Retina (tissue), 1 donor: ENCODE measurements at places on chromosomes 16 and 17.

GRCh38 chr17:71628306-71628705, 492.5 kb upstream of the SOX9 start:
- no peak for DNase-seq

GRCh38 chr16:11604783-11605563, 18.3 kb upstream of the LITAF start:
- no peak for DNase-seq

GRCh38 chr16:66605177-66605978, 874 bp downstream of the CMTM3 start:
- DNase-seq = no peak

DNA sequence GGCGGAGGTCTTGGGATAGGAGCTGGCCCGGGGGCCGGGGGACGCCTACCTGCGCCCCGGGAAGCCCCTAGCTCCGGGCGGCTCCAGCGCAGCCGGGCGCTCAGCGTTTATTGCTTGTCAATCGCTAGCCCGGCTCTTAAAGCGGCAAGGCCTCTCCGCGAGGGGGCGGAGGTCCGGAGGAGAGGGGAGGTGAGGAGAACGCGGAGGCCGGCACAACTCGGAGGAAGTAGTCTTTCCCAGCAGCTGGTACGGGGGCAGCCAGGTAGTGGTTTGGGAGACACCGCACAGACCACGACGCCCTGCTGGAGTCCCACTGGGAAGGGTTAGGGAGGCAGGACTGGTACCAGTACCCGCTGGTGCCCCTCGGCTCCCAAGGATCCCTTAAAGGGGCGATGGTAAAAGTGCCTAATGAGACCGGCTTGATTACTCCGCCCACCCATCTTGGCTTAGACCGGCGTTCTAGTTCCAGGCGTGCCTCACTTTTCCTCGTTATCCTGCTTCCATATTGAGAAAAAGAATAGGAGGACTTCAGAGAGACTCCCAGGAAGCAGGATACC, at the start of gene MPP2:
MPP2 (minus strand) TSS at position 112 of the 557 bp plus-strand sequence. CDS start 3,076 bp downstream, outside the sequence.
- peak; percentile 98 for DNase-seq

- no peak for DNase-seq
These were observed 29.2 kb upstream of the LITAF start for GRCh38 chr16:11615748-11616447.

GRCh38 chr16:60703096-60703495, 1333.1 kb downstream of the CDH8 start:
- no peak for DNase-seq

DNA sequence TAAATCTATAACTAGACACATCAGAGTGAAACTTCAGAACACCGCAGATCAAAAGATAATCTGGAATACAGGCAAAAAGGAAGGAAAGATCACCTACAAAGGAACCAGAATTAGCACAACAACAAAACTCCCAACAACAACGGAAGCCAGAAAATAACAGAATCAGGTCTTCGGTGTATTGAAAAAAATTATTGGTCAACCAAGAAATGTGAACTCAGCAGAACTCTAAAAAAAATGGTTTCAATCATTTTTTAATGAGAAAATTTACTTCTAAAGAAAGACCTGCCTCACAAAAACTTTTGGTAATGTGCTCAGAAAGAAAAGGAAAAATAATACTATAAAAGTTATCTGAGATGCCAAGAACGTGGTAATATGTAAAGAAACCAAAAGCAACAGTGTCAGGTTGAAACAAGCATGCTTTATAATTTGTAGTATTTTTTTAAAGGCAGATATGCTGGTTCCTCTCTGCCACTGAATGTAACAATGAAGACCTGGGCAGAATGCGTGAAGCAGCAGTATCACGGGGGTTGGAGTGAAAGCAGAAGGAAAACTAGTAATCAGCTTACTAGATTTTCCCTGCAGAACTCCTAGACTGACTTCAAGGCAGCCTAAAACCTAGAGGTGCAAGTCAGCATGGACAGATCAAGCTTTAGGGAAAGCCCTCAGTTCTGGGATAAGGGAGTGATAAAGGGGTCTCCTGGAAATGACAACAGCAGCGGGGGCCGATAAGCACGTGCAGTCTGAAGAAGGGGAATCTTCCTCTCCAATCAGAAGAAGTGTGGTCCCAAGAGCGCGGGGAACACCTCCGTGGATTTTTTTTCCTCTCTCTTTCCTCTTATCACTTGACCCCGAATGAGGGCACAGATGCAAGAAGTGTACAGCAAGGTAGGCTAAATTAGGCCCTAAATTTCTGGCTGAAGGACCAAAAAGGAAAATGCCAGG, 80.9 kb upstream of the TEKT1 start:
- DNase-seq = no peak

DNA sequence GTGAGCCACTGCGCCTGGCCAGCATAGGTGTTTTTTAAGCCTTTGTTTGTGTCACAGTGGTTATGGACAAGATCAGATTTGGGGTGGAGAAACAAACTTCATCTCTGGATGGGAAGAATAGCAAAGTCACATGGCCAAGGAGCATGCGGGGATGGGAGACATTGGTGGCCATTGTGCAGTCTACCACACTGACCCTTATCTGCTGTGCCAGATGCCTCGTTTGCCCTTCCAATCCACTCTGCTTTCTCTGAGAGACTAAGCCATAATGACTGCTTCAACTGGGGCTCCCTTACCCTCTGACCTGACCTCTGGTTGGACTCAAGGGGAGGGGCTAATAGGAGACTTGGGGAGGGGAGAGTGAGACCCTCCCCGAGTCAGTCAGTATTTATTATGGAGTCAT, 166.8 kb downstream of the PRKCB start:
- no peak for DNase-seq

DNA sequence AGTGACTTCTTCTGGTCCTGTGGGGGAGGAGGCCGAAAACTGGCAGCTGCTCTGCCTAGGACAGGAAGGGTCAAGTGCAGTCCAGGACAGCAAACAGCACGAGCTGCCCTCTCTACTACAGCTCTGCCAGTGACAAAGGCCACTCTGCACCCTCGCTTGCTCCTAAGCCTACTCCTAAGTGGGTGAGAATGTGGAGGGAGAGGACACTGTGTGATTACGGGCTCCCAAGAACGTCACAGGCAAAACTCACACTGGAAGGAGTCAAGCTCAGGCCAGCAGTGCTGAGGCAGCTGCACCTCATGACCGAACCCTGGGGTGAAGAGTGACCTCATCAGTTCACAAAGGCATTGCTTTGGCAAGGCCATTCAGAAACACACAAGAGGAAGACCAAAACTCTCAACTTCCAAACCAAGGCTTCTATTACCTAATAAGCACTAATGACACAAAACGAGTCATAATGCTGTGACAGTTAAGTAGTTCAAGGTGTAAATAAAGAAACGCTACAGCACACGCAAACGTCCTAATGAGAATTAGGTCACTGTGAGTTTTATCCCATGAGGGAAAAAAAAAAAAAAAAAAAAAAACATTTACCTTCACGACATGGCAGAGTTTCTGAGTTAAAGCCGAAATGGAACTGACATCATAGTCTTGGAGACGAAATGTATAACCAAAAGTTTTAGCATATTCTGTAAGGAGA, 35.1 kb downstream of the MARF1 start:
- DNase-seq = no peak

- no peak for DNase-seq
These were observed 827 bp downstream of the MPO start for GRCh38 chr17:58279736-58280479.

DNA sequence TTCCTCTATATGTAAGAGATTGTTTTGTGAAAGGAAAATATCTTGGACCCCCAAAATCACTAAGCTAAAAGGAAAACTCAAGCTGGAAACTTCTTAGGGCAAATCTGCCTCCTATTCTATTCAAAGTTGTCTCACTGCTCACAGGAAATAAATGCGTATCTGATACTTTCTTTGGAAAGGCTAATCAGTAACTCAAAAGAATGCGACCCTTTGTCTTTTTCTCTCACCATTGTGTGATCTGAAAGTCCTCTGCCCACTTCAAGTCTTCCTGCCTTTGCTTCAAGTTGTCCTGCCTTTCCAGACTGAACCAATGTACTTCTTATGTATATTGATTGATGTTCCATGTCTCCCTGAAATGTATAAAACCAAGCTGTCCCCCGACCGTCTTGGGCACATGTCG, 157.3 kb downstream of the KIF2B start:
- no peak for DNase-seq

- DNase-seq = peak; percentile 43
These were observed 341 bp downstream of the PCYT2 start for GRCh38 chr17:81910840-81911276.

- DNase-seq = no peak
These were observed 57.4 kb downstream of the EMP2 start for GRCh38 chr16:10522966-10523365.

GRCh38 chr16:971981-972315, 1.2 kb upstream of the LMF1 start:
- no peak for DNase-seq

GRCh38 chr17:40803617-40804082, 3.9 kb upstream of the KRT28 start:
- peak; percentile 83 for DNase-seq

GRCh38 chr16:79536958-79537357, 63.6 kb downstream of the MAF start:
- DNase-seq = no peak

- DNase-seq = no peak
These were observed 4.0 kb downstream of the PRSS54 start for GRCh38 chr16:58290861-58291260.

GRCh38 chr16:58533751-58534470, 18.6 kb downstream of the SETD6 start:
- no peak for DNase-seq

GRCh38 chr16:4703906-4704305, 10.5 kb downstream of the NUDT16L1 start:
- DNase-seq = no peak

DNA sequence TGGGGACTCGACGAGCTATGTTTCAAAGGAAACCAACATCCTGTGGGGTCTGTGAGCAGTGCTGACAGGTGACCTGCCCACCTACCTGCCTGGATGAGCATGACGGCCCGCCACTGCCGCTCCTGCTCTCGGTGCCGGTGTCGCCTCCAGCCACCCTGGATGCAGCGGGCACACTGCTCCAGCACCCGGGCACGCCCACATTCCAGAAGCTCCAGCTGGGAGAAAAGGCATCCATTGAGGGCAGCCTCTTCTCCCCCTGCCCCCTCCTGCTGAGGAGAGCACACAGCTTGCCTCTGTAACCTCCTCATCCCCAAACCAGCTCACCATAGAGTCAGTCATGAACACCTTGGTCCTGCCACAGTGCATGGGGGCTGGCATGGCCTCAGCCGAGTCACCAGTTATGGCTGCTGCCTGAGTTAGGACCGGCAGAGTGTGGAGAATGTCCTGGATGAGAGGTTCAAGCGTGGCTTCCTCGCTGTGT, 14.3 kb downstream of the ZNHIT3 start:
- no peak for DNase-seq

DNA sequence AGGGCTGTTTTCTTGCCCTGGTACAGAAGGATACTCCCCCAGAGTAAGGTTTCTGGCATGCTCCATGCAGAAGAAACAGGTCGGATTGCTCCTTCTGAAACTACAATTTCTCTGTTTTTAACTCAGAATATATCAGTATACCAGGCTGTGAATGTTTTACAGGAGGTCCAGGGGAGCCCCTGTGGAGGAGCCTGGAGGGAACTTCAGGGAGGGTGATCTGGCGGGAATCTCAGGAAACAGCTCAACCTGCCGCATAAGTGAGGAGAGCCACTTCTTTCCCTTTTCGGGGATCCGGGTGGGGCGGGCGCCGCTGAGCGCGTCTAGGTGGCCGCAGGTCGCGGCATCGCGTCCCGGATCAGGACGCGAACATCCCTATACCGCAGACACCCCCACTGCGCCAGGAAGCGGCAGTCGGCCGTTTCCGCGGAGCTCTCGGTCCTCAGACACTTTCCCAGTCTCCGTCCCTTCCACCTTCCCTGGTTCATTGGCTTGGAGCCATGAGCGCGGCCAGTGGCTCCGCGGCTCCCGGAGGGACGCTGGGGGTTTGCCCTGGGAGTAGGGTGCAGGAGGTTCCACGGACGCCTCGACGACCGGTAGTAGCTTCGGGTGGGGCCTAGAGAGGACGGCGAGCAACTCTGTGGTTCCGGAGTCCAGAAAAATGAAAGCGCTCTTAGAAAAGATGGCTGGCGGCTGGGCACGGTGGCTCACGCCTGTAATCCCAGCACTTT, 3.1 kb upstream of the ZNF764 start:
- peak; percentile 35 for DNase-seq

- DNase-seq = no peak
These were observed 1.4 kb downstream of the APRT start for GRCh38 chr16:88810166-88810911.

DNA sequence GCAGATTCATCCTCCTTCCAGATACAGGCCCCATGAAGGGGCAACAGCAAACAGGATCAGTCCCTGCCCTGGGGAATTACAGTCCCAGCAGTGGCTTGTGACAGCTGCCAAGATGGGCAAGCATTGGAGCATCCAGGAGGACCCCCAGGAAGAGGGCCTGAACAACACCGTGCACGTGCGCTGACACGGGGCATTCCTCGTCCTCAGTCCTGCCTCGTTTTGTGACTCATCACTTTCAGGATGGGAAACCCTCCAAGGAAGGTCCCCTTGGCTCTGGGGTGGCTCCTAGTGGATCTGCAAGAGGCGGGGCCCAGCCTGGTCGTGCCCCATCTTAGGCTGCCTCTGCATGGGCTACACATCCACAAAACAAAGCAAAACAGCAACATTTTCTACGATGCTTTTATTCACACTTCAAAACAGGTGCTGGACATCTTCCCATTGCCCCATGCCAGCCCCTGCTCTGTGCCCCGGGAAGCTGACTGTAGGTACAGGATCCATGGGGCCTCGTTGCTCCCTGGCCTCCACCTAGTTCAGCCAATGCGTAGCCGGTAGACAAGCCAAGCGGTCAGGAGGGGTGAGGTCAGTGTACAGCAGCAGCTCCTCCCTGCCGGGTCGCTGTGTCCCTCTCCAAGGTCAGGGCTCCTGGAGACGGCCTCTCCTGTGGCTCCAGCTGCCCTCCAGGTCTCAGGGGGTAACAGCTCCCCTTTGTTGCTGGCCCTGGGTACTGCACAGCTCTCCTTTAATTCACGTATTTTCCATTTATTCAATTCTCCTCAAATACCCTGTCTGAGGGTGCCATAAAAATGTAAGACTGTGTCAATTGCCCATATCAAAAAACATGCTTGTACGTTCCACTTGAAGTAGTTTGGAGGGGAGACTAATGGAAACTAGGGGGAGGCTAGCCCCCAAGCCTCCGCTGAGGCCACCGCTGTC, 32.2 kb downstream of the ACTG1 start:
- DNase-seq = peak; percentile 80

- DNase-seq = peak; percentile 47
These were observed 10.7 kb upstream of the LITAF start for GRCh38 chr16:11597235-11598095.

DNA sequence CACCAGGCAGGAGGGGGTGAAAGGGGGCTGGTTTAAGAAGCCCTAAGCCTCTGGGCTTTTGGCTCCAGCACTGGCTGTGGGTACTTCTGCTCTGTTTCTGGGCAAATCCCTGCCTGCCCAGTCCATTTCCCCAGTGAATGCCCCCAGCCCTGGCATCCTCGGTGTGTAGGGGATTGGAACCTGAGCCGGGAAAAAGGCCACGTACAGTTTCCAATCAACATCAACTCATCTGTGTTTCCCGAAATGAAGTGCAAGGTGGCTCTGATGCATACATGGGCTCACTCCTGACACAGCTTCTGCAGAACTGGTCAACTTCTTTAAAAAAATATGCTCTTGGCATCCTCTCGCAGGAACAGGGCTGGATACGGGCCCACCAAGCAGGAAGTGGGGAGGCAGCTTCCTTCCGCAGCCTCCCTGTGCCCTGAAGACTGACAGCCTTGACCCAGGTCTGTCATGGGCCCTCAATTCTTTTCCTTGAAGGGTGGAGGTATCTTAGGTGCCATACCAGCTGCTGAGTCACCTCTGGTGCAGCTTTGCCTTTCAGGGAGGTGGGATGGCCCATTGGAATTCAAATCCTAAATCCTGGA, 73.3 kb downstream of the N4BP1 start:
- no peak for DNase-seq

- no peak for DNase-seq
These were observed 670 bp upstream of the ZNF652 start for GRCh38 chr17:49362723-49363117.
